ENCODE measurements at places on chromosomes 16 and 17.

DNA sequence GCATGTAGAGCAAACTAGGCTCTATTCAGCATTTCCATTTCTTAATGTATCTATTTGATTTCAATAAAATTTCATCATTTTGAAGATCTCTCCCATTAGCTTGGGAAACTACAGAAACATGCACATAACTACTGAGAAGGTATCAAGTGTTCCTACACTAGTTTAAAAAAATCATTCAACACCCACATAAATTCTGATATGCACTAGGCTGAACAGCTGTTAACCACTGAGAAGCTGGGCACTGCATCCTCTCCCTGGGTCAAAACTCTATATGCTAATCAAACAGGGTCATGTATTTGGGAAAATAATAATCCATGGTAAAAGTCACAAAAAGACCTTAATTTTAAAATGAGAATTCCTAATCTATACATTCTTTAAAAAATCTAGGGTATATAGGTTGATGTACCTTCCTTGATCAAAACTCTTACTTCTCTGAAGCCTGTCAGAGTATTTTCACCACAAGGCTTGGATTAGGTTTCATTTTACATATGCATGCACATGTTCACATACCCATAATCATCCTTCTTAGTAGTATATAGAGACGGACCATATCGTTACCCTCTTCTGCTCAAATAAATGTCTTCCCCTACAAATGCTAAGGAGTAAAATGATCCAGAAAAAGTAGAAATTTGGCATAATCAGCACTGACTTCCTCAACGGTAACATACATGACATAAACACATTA lies 57.2 kb downstream of the KANSL1 start:
- DNase-seq, result no peak

GRCh38 chr16:15046692-15047376 lies 9.0 kb downstream of the NTAN1 start:
- DNase-seq, result no peak

GRCh38 chr17:9386401-9386800 lies 189.2 kb downstream of the STX8 start:
- no peak for DNase-seq

DNA sequence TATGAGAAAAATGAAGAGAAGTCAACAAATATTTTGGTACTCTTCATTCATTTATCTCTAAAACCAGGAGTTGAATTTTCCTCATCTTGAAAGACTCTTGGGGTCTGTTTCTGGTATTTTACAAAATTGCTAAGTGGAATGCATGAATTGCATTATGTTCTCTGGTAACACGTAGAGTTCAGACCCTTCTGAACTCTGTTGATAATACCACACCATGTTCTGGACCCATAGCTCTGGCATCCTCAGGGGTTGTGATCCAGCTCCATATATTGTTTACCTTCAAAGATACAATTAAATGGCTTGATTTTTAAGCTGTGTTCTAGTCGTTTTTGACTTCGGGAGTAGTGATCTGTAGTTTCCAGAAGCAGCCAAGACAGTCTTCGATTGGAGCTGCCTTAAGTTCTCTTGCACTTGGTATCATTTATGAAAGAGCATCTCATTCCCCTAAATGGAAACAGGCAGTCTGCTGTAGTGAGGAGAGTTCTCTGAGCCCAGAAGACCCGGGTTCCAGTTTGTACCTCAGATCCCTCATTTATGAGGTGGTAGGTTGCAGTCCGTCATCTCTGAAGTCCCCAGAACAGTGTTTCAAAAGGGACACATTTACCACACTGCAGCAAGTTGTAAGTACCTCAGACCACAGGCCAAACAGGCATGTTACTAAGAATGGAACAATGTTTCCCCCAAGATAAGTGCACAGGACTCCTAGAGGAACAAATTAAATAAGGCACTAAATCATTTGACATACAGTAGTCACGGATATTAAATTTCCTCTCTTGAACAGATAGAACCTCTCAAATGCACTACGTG lies 9.6 kb downstream of the PSMD7 start:
- no peak for DNase-seq

GRCh38 chr17:39069114-39069756 lies 82.2 kb downstream of the PLXDC1 start:
- no peak for DNase-seq

- DNase-seq, result no peak
These were observed 23.6 kb downstream of the CA4 start for GRCh38 chr17:60173304-60173819.

- no peak for DNase-seq
These were observed 36.5 kb downstream of the TRARG1 start for GRCh38 chr17:1315891-1316403.

GRCh38 chr17:80005360-80006338 lies 30.0 kb downstream of the TBC1D16 start:
- DNase-seq, result peak; percentile 78

DNA sequence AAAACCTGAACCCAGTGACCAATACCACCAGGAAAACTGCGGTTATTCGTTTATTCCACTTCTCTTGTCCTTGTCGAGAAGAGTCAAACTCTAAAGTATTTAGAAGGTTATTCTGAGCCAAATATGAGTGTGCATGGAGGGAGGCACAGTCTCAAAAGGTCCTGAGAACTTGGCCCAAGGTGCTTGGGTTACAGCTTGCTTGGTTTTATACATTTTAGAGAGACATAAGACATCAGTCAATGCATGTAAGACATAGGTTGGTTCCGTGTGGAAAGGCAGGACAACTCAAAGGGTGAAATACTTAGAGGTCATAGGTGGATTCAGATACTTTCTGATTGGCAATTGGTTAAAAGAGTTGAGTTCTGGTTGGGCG lies 681 bp upstream of the TRAP1 start:
- no peak for DNase-seq

GRCh38 chr17:7220593-7221277 lies 997 bp downstream of the ACADVL start:
- peak; percentile 74 for DNase-seq

DNA sequence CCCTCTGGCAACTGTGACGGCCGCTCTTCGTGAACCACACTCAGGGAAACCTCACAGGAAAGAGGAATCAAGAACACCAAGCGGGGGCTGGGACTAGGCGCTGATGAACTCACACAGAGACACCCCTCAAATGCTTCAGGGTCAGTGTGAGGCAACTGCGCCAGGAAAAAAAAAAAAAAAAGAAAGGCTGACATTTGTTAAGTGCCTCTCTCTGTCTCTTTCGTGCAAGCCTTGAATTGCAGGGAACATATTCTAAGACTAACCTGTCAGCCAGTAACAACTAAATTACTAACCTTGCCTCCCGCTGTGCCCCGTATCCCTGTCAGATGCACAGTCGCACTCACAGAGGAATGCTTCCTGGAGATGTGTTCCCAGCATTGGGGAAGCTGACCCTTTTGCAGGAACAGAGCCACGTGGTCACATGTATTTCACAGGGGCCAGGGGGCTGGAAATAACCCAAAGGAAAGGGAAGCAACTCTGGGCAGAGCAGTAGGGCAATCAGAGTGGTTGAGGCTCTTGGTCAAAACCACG lies 247.8 kb downstream of the XYLT1 start:
- DNase-seq, result no peak

DNA sequence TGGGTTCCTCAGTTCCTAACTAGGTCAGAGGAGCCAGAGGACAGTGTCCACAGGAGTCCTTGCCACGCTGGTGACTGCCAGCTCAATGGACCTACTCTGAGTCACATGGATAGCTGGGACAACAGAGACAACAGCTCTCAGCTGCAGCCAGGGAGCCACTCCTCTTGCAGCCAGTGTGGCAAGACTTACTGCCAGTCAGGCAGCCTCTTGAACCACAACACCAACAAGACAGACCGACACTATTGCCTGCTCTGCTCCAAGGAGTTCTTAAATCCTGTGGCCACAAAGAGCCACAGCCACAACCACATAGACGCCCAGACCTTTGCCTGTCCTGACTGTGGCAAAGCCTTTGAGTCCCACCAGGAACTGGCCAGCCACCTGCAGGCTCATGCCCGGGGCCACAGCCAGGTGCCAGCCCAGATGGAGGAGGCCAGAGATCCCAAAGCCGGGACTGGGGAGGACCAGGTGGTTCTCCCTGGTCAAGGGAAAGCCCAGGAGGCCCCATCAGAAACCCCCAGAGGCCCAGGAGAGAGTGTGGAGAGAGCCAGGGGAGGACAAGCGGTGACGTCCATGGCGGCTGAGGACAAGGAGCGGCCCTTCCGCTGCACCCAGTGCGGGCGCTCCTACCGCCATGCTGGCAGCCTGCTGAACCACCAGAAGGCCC lies 6.7 kb downstream of the ZNF646 start:
- DNase-seq, result no peak

DNA sequence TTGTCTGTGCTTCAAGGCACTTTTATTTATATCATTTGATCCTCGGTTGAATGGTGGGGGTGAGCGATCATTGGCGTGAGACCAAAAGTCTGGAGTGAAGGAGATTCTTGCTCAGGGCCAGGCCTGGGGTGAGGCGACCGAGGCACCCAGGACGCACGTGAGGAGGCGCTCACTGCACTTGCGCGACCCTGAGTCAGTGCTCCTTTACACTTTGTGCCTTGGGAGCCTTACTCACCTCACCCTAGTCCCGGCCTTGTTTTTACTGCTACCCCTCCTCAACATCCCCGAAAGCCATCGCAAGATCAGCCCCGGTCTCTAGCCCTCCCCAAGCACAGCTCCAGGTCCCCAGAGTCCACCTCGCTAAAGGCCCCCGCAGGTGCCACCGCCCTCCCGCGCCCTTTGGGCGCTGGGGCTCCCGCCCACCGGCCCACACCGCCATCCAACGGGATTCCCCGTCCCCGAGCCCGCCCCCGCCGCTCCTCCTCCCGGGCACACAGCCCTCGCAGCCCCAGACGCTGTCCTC lies 496 bp downstream of the EZH1 start:
- DNase-seq, result peak; percentile 86

DNA sequence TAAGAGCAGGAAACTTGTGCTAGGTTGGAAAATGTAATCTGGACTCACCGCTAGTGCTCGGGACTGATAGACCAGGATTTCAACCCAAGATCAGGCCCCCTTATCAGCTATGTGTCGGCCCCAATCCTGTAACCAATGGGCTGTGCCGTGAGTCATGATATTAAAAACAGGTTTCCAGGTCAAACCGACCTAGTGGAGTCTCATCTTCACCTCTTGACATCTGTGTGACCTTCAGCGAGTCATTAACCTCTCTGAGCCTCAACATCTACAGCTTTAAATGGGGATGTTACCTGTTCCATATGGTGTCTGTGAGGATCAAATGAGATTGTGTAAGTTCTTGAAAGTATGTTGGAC lies 512 bp downstream of the PMM2 start:
- DNase-seq, result no peak

GRCh38 chr17:50081757-50082156 lies 13.4 kb upstream of the PDK2 start:
- no peak for DNase-seq

GRCh38 chr16:27273670-27274423 lies 5.3 kb upstream of the NSMCE1 start:
- DNase-seq, result no peak

DNA sequence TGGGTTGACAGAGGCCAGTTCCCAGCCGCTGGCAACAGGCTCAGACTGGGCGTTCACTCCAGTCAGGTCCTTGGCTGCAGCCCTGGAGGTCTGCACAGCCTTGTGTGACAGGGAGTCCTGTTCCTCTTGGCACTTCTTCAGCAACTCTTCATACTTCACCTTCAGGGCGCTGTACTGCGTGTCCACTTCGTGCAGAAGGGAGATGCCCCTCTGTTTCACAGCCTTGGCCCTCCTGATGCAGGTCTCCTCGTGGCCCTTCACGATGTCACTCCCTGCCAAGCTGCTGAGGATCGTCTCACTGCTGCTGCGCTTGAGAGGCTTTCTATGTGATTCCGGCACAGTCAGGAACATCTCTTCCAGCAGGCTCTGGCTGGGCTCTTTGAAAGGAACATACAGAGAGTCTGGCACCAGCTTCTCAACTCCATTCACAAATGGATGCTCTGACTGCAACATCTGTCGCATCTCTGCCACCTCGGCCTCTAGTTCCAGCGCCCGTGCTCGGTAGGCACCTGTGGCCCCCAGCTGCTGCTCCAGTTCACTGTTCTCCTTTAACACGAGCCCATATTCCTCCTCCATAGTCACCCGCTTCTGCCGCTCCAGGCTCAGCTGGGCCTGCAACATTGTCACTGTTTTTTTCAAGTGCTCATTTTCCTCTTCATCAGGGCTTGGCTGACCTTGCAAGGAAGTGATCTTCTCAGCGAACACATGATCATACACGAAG lies 27.2 kb downstream of the CDR2 start:
- no peak for DNase-seq

DNA sequence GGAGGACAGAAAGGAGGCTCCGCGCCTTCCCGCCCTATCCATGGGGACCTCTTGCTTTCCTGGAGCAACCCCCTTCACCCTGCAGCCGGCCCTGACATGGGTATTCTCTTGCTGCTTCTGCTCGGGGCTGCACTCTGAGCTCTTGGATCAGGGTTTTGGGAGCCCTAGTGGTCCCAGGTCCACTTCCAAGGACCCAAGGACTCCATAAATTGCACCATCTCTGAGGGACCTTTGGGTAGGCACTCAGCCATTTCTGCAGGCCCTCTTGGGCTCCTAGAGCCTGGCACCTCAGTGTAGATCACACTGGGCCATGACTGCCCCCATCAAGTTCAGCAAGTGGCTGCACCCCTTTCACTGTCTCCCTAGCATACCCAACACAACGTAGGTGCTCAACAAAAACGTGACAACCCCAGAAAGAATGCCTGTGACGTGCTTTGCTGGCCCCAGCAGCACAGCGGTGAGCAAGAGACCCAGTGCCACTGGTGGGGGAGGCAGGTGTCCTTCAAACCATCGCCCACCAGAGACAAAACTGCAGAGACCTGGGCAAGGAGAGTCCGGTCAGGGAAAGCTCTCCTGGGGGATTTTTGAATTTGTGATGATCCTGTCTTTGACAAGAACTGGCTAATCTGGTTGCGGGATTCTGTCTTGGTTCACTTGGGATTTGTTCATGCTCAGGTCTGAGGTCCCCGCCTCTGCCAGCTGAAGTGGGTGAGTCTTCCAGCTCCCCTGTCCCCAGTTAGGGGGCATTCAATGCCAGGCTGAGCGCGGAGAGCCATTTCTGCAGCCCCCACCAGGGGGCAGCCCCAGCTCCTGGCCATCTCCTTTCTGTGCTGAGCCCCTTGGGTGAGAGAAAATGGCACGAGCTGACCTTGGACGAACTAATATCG lies 2.5 kb upstream of the RAB11FIP4 start:
- DNase-seq, result peak; percentile 70

All from activated T-cell treated with anti-CD3 and anti-CD28 coated beads, Interleukin-2, amount 50 U/mL, for 24 hours (primary cell).